ENCODE measurements at places on chromosomes 5 and 9. TPM values are rescaled to one million over a fixed set of nuclear protein-coding genes. Genes with fewer than 3 reads are reported as not detected.
A peak's percentile ranks its signal among the peaks of the same experiment; 100 is the strongest.

GRCh38 chr5:166370928-166371690, 1920.3 kb upstream of the WWC1 start:
- DNase-seq, result no peak

DNA sequence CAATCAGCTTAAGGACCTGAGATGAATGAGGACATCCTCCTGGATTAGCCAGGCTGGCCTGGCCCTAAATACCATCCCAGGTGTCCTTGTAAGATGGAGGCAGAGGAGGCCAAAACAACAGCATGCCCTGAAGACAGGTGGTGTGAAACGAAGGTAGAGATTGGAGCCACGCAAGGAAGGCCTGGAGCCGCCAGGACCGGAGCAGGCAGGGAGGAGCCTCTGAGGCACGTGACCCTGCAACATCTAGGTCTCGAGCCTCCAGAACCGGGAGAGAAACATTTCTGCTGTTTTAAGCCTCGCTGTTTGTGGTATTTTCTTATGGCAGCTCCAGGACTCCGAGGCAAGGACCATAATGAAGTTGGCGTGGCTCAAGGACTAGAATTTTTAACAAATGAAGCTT, 9.7 kb upstream of the COL5A1 start:
- DNase-seq, result no peak

GRCh38 chr9:73689051-73689870, 537.6 kb downstream of the ANXA1 start:
- DNase-seq, result no peak

GRCh38 chr5:10862085-10862484, 101.1 kb upstream of the DAP start:
- DNase-seq, result no peak

DNA sequence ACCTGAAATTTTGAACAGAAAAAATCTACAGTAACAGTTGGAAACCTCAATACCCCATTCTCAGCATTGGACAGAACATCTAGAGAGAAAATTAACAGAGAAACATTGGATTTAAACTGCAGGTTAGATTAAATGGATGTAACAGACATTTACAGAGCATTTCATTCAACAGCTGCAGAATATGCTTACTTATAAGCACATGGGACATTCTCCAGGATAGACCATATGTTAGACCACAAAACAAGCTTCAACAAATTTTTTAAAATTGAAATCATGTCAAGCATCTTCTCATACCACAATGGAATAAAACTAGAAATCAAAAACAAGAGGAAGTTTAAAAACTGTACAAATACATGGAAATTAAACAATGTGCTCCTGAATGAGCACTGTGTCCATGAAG, 316.3 kb downstream of the FAM170A start:
- no peak for DNase-seq

DNA sequence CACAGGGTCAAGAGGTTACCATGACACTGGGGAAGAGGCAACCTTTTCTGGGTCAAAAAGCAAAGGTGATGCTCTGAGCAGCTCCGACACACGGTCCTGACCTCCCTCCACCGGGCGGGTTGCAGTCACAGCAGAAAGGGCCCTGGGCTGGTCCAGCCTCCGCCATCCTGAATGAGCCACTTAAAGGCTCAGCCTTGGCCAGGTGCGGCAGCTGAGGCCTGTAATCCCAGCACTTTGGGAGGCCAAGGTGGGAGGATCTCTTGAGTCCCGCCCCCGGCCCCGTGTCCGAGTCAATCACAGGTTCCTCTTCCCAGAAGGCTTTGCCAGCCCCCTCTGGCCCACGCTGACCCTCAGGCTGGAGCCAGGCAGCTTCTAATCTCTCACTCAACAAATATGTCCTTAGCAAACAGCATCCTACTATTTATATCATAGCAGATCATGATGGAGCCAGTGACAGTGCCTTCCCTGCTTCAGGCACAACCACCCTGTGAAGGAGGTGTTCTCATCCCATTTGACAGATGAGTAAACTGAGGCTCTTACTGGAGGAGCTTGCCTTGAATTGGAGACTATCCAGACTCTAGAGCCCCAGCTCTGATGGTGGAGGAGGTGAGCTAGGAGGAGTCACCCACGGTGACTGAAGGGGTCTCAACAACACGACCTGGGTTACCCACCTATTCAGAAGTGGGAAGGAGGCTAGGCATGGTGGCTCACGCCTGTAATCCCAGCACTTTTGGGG, 79.1 kb downstream of the LRSAM1 start:
- no peak for DNase-seq

DNA sequence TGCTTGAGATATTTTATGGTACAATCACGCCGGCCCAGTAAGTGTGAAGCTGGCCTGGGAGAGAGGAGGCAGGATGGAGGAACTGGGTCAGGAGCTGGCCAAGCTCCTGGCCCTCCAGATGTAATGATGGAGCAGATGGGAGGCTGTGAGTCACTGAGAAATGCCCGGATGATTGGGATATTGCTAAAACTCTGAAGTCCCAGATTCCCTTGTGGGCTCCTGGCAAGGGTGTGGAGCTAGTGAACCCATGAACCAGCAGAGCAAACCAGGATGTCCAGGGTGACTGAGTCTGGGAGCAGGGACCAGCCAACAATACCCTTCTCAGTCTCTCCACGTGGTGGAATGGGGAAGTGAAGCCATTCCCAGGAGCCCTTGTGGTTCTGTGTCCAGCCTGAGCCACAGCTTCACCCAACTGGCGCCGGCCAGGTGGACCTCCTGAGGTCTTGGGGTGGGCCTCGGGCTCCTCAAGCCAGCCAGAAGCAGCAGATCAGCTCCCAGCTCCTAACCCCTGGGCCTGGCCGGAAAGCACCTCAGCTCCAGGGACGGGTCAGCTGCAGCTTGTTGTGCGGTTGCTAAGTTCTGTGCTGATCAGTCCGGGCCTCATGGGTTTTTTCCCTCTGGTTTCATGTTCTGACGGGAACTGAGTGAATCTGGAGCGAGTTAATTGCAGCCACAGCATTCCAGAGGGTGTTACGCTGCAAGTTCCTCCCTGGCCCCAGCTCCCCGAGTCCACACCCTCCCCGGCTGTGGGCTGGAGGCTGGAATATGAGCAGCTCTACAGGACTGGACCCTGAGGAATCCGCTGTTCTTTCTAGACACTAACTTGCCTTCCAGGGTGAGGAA, 37.6 kb downstream of the DUSP1 start:
- DNase-seq, result peak; percentile 89

DNA sequence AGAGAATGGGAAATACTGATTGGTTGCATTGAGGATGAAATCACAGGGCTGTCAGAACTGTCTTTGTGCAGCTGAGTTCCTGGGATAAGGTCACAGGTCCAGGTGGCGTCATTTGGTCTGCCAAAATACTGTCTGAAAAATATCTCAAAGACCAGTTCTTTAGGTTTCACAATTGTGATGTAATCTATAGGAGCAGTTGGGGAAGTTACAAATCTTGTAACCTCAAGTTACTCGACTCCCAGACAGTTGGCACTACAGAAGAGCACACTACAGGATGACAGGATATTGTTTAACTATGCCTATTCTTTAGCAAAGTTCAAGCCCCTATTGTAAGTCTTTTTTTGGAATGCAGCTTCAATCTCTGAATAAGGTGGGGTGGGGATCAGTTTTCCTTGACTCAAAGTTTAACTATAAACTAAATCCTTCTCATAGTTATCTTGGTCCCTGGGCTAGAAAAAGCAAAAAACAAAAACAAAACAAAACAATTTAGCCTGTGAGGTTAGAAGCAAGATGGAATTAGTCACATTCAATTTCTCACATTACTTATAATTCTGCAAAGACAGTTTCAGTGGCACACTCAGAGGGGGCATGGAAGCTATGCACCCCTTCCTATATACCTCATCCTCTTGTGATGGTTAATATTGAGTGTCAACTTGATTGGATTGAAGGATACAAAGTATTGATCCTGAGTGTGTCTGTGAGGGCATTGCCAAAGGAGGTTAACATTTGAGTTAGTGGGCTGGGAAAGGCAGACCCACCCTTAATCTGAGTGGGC, 276.0 kb downstream of the AUH start:
- DNase-seq, result no peak

GRCh38 chr9:92151691-92152393, 36.6 kb upstream of the SPTLC1 start:
- DNase-seq, result no peak

HK3 gene
- polyA plus RNA-seq, result 0.28 TPM

SLC34A3 gene
- 36.9 TPM for polyA plus RNA-seq

UBE2R2 gene
- 48.9 TPM for polyA plus RNA-seq

KIF27 gene
- 8.0 TPM for polyA plus RNA-seq

TRIM14 gene
- 59.2 TPM for polyA plus RNA-seq

PPP1R26 gene
- polyA plus RNA-seq, result 15.3 TPM

EEIG1 gene
- 55.2 TPM for polyA plus RNA-seq

Data from large intestine (tissue), 12 donors.